ENCODE measurements at places on chromosomes 2 and 18.

DNA sequence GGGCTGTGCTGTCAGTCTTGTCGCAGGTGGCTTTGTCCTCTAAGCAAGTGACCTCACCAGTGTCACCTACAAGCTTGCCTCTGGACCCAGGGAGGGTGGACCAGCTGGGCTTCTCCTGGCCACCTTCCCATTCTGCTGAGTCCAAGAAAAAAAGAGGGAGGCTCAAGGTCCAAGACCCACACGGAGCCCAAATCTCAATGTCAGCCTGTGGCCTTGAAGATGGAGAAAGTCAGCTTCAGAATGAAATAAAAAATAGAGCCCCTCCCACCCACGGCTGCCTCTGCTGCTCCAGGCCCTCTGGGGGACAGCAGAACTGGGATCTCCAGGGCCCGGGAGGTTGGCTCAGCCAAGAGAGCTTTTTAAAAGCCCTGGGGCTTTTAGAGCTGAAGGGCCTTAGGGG, 145.9 kb downstream of the TNS1 start:
- DNase-seq = no peak

DNA sequence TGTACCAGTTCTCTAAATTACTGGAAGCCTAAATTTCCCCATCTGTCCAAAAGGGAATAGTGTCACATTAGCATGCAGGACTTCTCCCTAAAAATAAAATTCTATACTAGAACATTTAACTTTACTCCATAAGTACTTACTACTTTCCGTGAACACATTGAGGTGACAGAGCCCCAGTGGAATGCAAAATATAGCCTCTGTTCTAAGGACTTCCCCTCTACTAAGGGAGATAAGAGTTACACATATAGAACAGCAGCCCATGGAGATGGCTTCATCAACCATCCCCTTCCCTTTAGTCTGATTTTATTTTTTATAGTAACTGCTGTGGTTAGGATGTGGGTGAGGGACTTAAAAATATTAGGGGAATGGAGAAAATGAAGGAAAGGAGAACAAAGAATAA, 68.9 kb upstream of the STPG4 start:
- DNase-seq = peak; percentile 73

- DNase-seq = no peak
Measured at GRCh38 chr2:205001300-205001966, 456.2 kb downstream of the PARD3B start.

GRCh38 chr2:169928463-169928864, 101.2 kb downstream of the UBR3 start:
- peak; percentile 63 for DNase-seq

DNA sequence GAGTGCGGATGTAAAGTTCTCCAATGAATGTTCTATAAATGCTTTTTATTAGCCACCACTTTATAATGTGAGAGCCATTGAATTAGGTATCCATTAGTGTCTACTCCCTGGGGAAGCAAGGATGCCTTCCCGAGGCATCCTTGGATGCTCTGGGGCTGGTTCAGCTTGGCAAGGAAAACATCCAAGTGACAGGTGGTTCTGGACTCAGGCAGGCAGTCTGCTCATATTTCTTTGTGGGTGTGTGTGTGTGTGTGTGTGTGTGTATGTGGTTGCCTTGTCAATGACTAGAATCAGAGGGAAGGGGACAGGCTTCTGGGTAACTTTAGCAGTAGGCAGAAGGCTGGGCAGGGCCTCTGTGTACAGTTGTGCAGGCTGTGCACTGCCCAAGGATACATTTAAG, 149.2 kb downstream of the TSN start:
- no peak for DNase-seq

- no peak for DNase-seq
Measured at GRCh38 chr2:25018681-25019080, 23.2 kb upstream of the EFR3B start.

DNA sequence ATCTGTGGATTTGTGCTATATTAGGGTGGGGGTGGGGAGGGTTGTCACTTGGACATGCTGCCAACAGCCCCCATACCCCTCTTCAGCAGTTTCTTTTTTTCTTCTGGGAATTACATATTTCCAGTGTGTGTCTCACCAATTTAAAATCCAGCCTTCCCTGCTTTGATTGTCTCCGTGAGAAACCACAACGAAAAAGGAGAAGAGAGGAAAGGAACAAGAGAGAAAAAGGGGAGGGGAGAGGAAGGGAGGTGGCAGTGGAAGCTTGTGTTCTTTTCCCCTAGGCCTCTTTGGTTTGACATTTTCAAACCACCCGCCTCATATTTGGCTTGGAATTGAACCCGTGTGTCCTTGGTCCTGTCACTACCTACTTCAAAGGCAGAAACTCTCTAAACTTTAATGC, 860 bp downstream of the CTNNA2 start:
- DNase-seq = no peak

GRCh38 chr2:139949242-139949972, 1169.2 kb upstream of the NXPH2 start:
- DNase-seq = no peak

- no peak for DNase-seq
Measured at GRCh38 chr2:19246496-19246895, 111.9 kb downstream of the OSR1 start.

- DNase-seq = no peak
Measured at GRCh38 chr2:34664266-34664665, 1065.2 kb upstream of the FAM98A start.

GRCh38 chr2:192070099-192070498, 124.6 kb downstream of the TMEFF2 start:
- peak; percentile 47 for DNase-seq

GRCh38 chr18:9413576-9413975, 61.7 kb upstream of the RALBP1 start:
- peak; percentile 89 for DNase-seq

DNA sequence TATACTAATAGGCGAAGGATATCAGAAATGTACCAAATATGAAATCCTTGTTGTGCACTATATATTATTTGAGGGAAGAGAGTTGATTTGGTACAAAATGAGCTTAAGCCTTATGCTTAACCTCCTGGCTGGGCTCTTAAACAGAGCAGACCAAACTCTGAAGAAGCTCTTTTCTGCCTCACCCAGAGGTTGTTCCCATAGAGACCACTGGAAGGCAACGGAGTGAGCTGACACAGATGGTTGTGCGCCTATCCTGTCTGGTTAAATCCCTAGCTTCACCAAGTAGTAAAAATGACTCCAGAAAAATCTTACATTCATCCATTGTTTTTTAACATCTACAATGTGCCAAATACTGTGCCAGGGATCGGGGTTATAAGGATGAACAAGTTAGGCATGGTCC, 55.9 kb upstream of the NOL4 start:
- no peak for DNase-seq

- DNase-seq = no peak
Measured at GRCh38 chr18:52387175-52387574, 47.2 kb downstream of the DCC start.

GRCh38 chr2:227036527-227036926, 127.5 kb downstream of the COL4A4 start:
- no peak for DNase-seq

- DNase-seq = no peak
Measured at GRCh38 chr2:79292239-79292957, 132.8 kb upstream of the REG3A start.

DNA sequence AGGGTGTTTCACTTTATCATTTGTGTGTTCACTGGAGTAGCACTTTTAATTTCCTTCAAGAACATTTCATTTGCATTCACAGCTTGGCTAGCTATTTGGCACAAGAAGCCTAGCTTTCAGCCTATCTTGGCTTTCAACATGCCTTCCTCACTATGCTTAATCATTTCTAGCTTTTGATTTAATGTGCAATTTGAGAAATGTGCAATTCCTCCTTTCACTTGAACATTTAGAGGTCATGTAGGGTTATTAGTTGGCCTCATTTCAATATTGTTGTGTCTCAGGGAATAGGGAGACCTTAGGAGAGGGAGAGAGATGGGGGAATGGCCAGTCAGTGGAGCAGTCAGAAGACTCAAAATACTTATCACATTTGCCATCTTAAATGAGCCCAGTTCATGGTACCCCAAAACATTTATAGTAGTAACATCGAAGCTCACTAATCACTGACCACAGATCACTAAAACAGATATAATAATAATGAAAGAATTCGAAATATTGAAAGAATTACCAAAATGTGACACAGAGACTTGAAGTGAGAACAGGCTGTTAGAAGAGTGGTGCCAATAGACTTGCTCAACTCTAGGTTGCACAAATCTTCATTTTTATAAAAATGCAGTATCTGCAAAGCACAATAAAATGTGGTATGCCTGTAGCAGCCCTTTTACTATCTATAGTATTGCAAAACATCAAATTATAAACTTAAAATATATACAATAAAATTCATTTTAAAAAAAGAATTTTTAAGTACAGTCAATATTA, 561.2 kb downstream of the METTL4 start:
- DNase-seq = peak; percentile 0

DNA sequence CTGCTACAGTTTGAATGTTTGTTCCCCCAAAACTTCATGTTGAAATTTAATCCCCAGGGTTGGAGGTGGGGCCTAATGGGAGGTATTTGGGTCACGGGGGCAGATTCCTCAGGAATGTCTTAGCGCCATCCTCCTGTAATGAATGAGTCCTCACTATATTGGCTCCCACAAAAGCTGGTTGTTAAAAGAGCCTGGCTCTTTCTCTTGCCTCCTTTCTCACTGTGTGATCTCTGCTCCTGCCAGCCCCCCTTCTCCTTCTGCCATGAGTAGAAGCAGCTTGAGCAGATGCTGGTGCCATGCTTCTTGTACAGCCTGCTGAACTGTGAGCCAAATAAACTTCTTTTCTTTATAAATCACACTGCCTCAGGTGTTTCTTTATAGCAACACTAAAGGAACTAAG, 721.0 kb upstream of the PKDCC start:
- DNase-seq = no peak

GRCh38 chr2:19580264-19580663, 221.8 kb upstream of the OSR1 start:
- no peak for DNase-seq

GRCh38 chr2:53886406-53887280, 26.9 kb upstream of the GPR75 start:
- no peak for DNase-seq

GRCh38 chr2:10036095-10036884, 7.1 kb upstream of the KLF11 start:
- DNase-seq = peak; percentile 55

GRCh38 chr18:11983592-11983991, 2.3 kb downstream of the IMPA2 start:
- DNase-seq = no peak

DNA sequence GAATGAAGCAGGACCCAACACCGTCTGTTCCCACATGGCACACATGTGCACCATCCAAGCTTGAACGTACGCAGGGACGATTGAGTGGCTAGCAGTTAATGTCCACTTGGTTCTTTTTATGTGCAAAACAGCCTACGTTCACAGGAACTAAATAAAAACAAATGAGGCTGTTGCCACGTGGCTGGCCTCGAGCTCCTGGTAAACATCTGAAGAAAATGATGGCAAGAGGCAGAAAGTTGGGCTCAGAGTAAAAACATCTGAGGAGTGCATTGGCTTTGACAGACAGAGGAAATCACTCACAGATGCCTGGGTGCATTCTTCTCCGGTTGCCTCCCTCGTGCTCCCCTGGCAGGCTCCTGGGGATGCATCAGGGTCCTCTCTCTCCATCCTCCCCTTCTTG, 177.9 kb downstream of the NRP2 start:
- DNase-seq = no peak

GRCh38 chr2:33511141-33511540, 34.7 kb downstream of the RASGRP3 start:
- no peak for DNase-seq

DNA sequence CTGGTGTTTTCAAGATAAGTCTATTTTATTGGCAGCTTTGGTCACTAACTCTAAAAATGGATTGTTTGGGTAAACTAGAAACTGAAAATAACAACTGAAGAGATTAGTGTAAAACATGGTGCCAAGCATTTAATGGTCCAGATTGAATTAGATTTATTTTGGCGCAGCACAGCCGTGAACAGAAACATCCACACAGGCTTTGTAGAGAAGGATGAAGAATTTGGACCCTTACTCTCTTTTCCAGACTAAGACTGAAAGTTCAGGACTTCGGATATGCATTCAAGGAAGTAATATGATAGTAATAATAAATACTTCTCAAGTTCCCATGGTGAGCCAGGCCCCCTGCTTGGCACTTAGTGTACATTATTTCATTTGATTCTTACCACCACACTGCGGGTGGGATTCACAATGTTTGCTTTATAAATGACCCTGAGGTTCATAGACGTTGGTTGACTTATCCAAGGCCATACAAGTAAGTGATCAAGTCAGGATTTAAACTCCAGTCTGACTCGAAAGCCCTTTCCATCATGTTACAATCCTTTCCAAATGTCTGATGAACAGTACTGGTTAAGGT, 54.2 kb upstream of the ITGB6 start:
- DNase-seq = no peak

DNA sequence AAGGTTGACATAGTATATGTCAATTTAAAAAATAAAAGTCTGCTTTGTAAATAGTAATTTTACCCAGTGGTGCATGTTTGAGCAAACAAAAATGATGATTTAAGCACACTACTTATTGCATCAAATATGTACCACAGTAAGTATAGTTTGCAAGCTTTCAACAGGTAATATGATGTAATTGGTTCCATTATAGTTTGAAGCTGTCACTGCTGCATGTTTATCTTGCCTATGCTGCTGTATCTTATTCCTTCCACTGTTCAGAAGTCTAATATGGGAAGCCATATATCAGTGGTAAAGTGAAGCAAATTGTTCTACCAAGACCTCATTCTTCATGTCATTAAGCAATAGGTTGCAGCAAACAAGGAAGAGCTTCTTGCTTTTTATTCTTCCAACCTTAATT, 78.6 kb upstream of the CSRNP3 start:
- no peak for DNase-seq

- DNase-seq = peak; percentile 13
Measured at GRCh38 chr2:239399433-239399920, 1.3 kb downstream of the HDAC4 start.

DNA sequence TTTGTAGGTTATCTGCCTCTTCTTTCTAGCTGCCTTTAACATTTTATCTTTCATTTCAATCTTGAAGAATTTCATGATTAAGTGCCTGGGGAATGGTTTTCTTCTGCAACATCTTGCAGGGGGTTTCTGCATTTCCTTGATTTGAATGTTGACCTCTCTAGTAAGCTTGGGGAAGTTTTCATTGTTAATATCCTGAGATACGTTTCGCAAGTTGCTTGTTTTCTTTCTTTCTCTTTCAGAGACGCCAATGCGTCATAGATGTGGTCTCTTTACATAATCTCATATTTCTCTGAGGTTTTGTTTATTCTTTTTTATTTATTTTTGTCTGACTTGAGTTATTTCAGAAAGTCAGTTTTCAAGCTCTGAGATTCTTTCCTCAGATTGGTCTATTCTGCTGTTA, 225.7 kb downstream of the XIRP2 start:
- peak; percentile 96 for DNase-seq
